Fibroblast of the aortic adventitia (primary cell): ENCODE measurements at places on chromosomes 16 and 17. TPM values are rescaled to one million over a fixed set of nuclear protein-coding genes. Genes with fewer than 3 reads are reported as not detected.
A peak's percentile ranks its signal among the peaks of the same experiment; 100 is the strongest.

DNA sequence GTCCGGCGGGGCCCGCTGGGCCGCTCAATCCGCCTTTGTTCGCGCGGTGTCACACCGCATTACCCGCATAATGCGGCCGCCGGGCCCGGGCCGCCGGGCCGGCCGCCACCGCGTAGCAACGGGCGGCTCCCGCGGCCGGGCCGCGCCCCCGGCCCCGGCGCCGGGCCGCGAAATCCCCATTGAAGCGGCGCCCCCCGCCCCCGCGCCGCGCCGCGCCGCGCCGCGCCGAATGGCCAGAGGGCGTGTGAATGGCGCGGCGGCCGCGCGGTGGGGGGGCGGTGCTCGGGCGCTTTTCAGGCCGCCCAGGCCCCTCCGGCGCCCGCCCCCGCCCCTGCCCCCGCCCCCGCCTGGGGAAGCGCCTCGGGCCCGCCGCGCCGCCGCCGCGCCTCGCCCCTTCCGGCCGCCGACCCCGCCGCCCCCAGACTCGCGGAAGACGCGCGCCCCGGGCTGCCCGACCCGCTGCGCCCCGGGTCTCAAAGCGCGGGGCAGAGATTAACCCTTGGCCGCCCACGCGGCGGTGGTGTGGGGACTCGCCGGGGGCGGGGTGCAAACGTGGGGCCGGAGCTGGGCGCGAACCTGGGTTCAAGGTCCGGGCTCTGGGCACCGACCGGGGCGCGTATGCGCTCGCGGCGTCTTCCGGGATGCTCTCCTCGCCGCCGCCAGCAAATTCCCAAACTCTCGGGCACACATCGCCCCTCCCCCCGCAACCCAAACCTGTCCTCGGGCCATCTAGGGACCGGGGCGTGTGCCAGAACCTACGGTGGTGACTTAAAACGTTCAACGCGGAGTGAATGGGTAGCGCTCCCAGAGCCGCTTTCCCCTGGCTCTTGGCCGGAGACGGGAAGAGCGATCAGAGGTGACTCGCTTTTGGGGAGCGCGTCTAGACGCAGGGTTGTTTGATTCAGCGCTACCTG, 46.7 kb downstream of the WNT3 start:
- no peak for DNase-seq

DNA sequence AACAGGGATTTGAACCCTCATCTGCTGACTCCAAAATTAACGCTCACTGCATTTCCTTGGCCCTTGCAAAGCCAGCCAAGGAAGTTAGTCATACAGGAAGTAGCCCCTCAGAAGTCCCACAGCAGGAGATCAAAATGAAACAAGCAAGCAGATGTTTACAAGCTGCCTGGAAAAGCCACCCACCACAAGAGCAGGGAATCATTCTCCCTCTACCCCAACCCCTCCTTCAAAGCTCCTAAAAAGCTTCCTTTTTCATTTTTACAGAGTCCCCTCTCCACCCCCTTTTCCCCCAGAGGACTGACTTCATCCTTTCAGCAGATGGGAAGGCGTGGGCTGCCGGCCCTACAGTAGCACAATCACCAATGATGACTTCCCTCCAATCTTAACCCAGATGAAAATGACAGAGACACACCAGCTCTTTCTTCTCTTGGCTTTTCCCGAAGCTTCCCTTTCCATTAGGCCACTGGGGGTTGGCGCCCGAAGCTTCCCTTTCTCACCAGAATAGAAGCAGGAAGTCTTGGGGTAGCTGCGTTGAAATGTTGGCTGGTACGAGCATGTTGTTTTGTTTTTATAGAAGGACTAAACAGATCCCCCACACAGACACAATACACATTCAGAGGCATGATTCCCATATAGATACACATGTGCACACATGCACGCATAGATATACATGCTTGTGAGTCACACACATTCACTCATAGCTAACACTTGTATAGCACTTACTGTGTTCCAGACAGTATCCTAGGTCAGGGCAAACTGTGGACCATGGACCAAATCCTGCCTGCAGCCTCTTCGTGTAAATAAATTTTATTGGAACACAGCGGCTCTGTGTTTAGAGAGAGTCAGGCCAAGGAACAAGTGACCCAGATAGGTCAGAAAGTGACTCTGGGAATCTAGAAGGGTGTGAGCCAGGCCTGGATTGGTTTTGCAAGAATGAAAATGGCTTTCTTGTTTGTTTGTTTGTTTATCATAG, 17.4 kb downstream of the ITPRIPL2 start:
- peak; percentile 58 for DNase-seq

GRCh38 chr17:76369379-76369778, 15.0 kb upstream of the SPHK1 start:
- DNase-seq, result no peak

DNA sequence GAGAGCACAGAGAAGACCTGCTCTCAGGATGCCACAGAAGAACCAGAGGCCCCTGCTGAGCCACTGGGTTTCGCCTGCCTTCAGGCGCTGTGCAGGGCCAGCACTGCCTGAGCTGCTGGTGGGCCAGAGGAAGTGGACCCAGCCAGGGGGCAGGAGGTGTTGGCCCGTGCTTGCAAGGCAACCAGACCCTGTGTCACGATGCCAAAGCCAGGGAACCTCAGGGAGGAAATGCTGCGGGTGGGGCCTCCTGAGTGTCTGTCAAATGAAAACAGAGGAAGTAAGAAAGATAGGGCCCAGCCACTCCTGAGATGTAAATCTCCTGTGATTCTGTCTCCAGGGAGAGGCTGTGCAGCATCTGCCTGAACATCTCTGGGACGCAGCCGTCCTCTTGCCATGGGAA, 58.1 kb upstream of the ADORA2B start:
- no peak for DNase-seq

Gene ZG16
- total RNA-seq, result not detected in 2 replicates

DNA sequence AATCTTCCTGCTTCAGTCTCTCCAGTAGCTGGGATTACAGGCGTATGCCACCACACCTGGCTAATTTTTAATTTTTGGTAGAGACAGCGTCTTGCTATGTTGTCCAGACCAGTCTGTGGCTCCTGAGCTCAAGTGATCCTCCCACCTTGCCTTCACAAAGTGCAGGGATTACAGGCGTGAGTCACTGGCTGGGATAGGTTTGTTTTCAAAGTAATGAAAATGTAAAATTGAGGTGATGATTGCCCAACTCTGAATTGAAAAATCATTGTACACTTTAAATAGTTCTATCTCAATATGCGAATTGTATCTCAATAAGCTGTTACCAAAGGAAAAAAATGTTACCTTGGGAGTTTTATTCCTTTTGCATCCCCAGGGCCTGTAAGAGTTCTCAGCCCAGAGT, 1.2 kb upstream of the AMFR start:
- no peak for DNase-seq

Gene PER1
- 1.6 and 12.7 TPM in 2 replicates for total RNA-seq

GRCh38 chr16:27177031-27177774, 26.1 kb upstream of the KDM8 start:
- peak; percentile 89 for DNase-seq

GRCh38 chr17:77419547-77420094, 278.9 kb downstream of the SEC14L1 start:
- no peak for DNase-seq

DNA sequence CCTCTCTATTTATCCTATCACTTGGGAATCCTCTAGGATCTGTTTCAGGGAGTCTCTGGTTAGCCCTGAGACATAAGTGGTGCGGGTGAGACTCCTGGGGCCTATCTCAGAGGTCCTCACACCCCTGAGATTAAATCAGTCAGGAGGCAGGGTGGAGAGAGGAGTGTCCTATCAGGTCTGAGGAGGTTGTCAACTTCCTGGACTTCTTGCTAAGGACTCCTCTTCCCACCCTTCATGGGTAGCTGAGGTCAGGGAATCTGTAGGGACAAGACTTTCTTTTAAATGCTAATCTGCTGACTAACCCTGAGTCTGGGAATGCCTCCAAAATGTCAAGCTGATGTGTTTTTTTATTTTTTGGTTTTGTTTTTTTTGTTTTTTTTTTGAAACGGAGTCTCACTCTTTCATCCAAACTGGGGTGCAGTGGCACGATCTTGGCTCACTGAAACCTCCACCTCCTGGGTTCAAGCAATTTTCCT, 6.6 kb upstream of the ARMC5 start:
- DNase-seq, result peak; percentile 94

- DNase-seq, result no peak
Measured at GRCh38 chr17:69286257-69286656, 40.7 kb downstream of the ABCA5 start.

Gene CHTF8
- 20.0 and 90.6 TPM in 2 replicates for total RNA-seq
